ENCODE measurements at places on chromosomes 12 and 14.

DNA sequence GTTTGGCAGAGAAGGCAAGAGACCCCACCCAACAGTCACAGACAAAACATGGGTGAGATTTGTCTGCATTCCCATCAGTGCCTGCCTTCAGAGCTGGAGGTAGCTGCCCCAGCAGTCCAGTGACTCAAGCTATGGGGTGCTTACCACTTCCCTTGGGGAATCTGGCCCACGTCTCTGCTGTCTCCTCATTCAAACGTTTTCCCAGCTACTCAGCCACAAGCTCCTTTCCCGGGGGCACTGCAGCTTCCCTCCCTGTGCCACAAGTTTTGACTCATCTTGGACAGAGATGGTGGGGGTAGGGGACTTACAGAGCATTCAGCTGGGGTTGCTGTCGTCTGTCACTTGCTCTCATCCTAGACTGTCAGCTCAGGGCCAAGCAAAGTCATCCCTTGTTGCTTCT lies 66.6 kb downstream of the FBXL14 start:
- no peak for DNase-seq

GRCh38 chr14:74604157-74604556 lies 7.9 kb downstream of the LTBP2 start:
- no peak for DNase-seq

DNA sequence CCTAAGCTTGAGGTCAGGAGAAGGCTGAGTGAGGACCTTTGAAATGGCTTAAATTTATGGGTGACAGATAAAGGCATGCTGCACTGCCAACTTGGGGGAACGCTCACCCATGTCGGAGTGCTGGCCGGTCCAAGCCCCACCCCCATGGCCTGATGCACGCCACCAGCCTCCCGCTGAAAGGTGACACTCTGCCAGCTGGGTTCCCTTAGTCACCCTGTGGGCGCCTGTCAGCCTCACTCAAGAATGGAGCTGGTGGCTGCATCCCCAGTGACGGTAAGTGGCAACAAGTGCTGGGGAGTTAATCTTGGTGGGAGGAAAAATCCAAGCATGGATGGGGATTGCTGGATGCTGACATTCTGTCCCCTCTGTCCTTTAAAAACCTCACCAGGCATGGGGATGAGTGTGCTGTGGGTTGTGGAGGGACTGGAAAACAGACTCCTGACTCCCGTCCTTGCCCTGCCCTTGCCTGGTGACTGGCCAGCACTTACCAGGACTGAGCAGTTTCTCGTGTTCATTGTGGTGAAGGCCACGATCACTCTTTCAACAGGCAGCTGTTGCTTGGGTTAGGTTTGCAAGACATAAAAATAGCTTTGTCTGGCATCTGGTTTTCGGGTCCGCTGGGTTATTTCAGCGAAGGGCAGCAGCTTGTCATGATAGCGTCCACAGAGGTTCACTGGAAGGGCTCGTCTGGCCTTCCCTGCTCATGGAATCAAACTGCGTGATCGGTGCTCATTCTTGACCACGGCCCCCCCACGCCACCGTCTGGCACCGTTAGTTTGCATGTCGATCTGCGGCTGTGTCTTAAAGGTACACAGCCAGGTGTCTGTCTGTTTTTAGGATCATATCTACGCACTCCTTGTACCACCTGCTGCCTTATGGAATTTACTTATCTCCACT lies 15.0 kb downstream of the ACACB start:
- no peak for DNase-seq

GRCh38 chr12:52338241-52338960 lies 17.2 kb upstream of the KRT83 start:
- DNase-seq: no peak

GRCh38 chr12:38409511-38409910 lies 92.9 kb downstream of the ALG10B start:
- DNase-seq: no peak

- no peak for DNase-seq
Observed at GRCh38 chr14:68811171-68811570, 18.3 kb upstream of the ZFP36L1 start.

GRCh38 chr12:89140141-89140540 lies 212.2 kb downstream of the DUSP6 start:
- DNase-seq: no peak

GRCh38 chr12:72388322-72388721 lies 116.2 kb downstream of the TRHDE start:
- DNase-seq: no peak

GRCh38 chr14:53742233-53742620 lies 214.4 kb downstream of the BMP4 start:
- no peak for DNase-seq

GRCh38 chr12:3668479-3669165 lies 84.3 kb downstream of the CRACR2A start:
- no peak for DNase-seq

GRCh38 chr14:33307691-33308251 lies 369.1 kb downstream of the NPAS3 start:
- no peak for DNase-seq

DNA sequence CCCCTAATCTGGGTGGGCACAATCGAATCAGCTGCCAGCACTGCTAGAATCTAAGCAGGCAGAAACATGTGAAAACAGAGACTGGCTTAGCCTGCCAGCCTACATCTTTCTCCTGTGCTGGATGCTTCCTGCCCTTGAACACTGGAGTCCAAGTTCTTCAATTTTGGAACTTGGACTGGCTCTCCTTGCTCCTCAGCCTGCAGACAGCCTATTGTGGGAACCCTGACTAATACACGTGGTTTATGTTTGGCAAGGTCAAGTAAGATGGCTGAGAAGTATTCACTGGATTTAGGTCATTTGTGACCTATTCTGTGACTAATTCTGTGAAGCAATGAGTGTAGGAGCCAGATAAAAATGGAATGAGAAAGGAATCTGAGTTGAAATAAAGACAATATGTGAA lies 11.0 kb downstream of the GPR135 start:
- no peak for DNase-seq

DNA sequence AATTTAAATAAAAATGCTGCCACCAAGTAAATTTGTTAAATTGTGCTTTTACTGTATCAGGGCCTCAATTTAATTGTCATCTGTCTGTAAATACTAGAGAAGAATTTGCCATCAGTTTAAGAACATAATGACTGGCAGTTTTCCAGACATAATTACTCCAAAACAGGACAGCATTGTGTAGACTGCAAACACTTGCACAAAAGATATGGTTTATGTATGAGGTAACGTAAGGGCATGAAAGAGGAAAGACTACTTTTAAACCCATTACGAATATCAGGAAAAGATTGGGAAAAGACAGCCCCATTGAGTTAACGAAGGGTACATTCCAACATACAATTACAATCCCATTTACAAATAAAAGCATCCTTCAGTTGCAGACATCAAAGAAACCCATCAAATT lies 59.8 kb upstream of the KRR1 start:
- DNase-seq: no peak

- no peak for DNase-seq
Observed at GRCh38 chr14:83607682-83608081, 1922.3 kb upstream of the FLRT2 start.

- no peak for DNase-seq
Observed at GRCh38 chr12:69065775-69066174, 132.8 kb upstream of the CPM start.

DNA sequence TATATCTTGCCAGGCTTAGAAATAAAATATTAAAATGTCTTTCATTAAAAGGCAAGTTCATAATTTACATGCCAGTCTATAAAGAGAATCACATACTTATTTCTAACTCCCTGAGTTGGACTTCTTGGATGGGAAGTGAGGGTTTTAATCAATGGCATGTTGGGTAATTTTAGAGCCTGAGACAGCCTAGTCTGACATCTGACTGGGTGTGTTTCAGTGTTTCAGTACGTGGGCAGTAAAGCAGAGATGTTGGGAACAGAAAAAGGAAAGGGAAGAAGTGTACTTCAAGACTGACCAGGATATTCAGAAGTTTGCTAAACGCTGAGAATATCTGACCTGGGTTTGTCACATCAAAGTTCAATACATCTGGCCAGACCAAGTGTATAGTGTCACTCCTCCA lies 171.8 kb downstream of the BTG1 start:
- DNase-seq: no peak

GRCh38 chr12:98901189-98901588 lies 256.1 kb downstream of the APAF1 start:
- DNase-seq: no peak

GRCh38 chr12:121003650-121004049 lies 12.6 kb downstream of the C12orf43 start:
- DNase-seq: no peak

GRCh38 chr12:14681625-14682024 lies 14.8 kb downstream of the GUCY2C start:
- DNase-seq: no peak

- no peak for DNase-seq
Observed at GRCh38 chr12:110798461-110798860, 48.3 kb upstream of the CCDC63 start.

- no peak for DNase-seq
Observed at GRCh38 chr12:61521258-61521657, 738.9 kb upstream of the USP15 start.

- no peak for DNase-seq
Observed at GRCh38 chr14:78790271-78790670, 620.1 kb downstream of the NRXN3 start.

DNA sequence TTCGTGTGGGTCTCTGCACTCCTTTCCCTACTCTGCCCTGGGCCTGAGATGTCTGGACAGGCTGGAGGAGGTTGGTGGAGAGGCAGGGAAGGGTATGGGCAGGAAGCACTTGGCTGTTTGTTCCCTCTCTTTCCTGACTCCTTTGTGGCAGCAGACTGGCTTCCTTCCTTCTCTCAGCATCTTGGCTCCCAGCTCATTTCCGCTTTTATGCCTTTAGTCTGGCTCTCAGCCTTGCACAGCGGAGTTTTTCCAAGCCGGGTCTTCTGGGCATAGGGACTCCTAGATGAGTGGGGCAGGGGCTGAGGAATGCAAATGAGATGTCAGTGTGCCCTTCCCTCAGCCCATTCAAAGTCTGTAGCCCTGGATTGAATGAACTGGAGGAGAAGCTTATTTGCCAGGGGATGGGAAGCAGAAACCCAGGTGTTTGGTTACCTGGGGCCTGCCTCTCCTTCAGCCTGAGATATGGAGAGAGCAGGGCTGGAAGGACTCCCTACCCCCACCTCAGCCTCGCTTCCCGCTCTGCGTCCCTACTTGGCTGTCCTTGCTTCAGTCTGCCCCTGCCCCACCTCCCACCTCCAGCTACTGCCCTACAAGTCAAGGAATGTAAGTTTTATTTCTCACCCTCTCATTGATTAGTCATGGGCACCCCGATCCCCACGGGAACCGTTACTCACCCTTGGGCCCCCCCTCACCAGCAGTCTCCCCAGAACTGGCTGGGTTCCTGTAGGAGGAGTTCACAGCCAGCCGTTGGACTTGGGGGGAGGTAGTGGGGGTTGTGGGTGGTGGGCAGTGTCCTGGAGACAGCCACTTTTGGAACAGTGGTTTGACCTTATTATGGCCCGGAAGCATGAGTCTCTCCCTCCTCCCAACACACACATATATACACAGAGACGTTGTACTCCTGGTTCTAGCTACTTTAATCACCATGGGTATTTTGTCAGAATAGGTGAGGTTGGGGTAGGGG lies 9.3 kb upstream of the ITGA5 start:
- DNase-seq: no peak

- DNase-seq: no peak
Observed at GRCh38 chr12:102095677-102096263, 24.1 kb downstream of the NUP37 start.

DNA sequence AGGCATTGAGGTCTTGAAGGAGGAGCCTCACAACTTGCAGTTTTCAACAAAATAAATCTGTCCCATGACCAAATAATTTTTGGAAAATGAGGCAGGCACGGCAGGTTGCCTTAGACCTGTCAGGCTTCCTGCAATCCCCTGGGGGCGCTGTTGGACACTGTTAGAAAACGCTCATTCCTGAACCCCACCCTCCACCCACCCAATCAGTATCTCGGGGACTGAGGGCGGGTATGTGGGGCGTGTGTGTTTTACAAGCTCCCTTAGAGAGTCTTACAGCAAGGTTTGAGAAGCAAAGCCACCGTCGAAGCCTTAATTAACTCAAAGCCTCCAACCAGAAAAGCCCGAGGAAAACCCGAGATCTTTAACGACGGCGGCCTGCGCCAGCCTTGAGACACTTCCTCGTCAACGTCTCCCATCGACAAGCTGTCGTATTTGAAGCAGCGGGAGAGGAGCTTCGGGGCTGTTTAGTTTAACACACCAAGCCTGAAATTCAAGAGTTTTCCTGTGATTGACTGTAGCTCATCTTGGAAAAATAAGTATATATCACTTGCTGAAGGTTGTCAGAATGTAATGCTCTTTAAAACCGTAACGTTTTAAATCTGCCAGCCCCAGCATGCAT lies 123.0 kb downstream of the GLT1D1 start:
- no peak for DNase-seq

- DNase-seq: no peak
Observed at GRCh38 chr14:47269756-47270492, 405.5 kb downstream of the MDGA2 start.

DNA sequence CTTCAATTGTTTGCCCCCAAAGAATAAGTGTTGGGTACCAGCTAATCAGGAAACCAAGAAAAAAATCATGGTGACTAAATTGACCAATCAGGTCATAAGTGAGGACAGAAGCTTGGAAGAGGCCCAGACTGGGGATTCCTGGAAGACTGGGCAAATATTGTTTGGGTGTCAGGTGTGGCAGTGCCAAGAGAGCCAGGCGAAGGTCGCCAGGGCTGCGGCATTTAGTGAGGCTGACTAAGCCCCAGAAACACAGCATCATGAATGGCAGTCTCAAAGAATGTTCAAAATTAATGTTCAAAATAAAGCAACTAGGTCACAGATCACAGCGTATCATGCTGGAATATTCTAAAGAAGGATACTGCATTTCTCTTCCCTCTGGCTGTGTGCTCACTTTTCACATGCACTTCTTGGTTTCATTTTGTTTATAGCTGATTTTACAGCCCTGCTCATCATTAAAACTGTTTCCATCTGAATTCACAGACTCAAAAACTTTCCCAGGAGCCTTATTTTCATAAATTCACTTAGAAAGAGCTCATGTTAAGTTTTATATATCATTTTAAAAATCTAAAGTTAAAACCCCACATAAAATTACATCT lies 85.3 kb upstream of the OVCH1 start:
- DNase-seq: no peak

GRCh38 chr12:68633614-68634558 lies 23.2 kb downstream of the RAP1B start:
- DNase-seq: no peak
